ENCODE measurements at places on chromosomes 3 and 15. TPM values are rescaled to one million over a fixed set of nuclear protein-coding genes. Genes with fewer than 3 reads are reported as not detected.
A peak's percentile ranks its signal among the peaks of the same experiment; 100 is the strongest.

LINGO1 gene
- total RNA-seq, result 8.4 TPM

DNA sequence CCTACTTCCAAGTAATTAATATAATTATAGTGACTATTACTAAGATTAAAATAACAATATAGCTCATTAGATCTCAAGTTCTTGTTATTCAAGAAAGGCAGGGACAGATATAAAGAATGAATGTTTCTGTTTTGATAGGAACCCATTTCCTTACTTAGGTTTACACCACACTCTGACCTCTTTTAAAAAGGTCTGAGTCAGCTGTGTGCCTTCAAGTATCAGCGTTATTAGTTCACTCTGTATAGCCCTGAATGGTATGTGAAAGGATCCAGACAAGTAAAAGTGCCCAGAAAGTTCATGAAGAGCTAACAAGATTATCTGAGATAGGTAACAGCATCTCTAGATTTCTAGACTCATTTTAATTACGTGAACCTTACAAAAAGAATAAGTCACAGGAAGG lies 28.9 kb downstream of the PDCD10 start:
- H3K4me3 ChIP-seq, result no peak overlapping the region
- H3K36me3 ChIP-seq, result no peaks in the 10 kb centered on the region
- H3K4me1 ChIP-seq, result no peaks in the 10 kb centered on the region
- DNase-seq, result no peak

ROPN1 gene
- total RNA-seq, result not detected

- no peaks in the 10 kb centered on the region for H3K4me1 ChIP-seq
- DNase-seq, result peak; percentile 99
- no peaks in the 10 kb centered on the region for H3K36me3 ChIP-seq
- H3K4me3 ChIP-seq, result peak within 1 kb of the TSS; percentile 88
- peak within 1 kb of the TSS; percentile 85 for H3K27ac ChIP-seq
Observed at GRCh38 chr15:34101366-34102174, at the start of the genes EMC7 and PGBD4. TSS of gene EMC7 (minus strand) at chr15:34101862. CDS start at chr15:34101839, 23 bp downstream. TSS of gene PGBD4 (plus strand) at chr15:34102083. CDS start at chr15:34102532, 449 bp downstream.

DNA sequence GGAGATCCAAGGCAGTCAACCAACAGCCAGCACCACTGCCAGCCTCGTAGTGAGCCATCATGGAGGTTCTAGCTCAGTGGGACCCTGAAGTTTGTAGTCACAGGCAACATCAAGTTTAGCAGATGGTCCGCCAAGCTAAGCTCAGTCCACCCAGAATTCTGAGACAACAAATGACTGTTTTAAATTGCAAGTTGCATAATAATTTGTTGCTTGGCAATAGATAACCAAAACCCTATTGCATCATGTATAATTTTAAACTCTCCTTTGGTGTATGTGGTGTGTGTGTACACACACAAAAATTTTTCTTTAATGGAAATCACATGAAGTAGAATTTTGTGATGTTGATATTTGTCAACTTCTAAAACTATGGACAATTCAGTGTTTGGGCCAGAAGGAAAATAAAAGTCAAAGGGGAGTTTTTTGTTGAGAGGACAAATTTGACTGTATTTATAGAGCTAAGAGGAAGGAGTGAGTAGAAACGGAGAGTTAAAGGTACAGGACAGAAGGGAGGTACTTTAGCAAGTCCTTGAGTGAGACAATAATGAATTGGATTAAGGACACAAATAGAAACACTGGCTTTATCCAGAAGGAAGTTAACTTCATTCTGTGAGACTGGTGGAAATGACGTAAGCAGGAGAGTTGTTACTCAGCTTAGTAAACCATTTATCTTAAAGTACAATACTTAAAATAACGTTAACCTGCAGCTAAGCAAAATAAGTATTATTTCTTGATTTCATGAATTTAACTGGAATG lies 83.6 kb downstream of the NCEH1 start:
- H3K4me1 ChIP-seq, result no peaks in the 10 kb centered on the region
- DNase-seq, result no peak
- no peaks in the 10 kb centered on the region for H3K36me3 ChIP-seq
- no peak overlapping the region for H3K4me3 ChIP-seq
- no peaks in the 10 kb centered on the region for H3K27me3 ChIP-seq
- H3K27ac ChIP-seq, result no peak overlapping the region

- no peak overlapping the region for H3K4me3 ChIP-seq
- H3K4me1 ChIP-seq, result peaks cover 3% of the 10 kb centered on the region
- no peaks in the 10 kb centered on the region for H3K27me3 ChIP-seq
- no peak for DNase-seq
- no peak overlapping the region for H3K27ac ChIP-seq
Observed at GRCh38 chr3:128786434-128787020, 60.5 kb downstream of the RAB7A start.

LAMB2 gene
- total RNA-seq, result 387 TPM

EPHA3 gene
- total RNA-seq, result 10.9 TPM

AHSG gene
- total RNA-seq, result not detected

- H3K27ac ChIP-seq, result peak overlapping the region; percentile 40
- H3K36me3 ChIP-seq, result no peaks in the 10 kb centered on the region
- no peak overlapping the region for H3K4me3 ChIP-seq
- no peaks in the 10 kb centered on the region for H3K27me3 ChIP-seq
- H3K4me1 ChIP-seq, result peaks cover 4% of the 10 kb centered on the region
Observed at GRCh38 chr15:96121086-96121920, 209.2 kb upstream of the NR2F2 start.

GRCh38 chr3:71924721-71925120 lies 139.8 kb upstream of the PROK2 start:
- no peak overlapping the region for H3K27ac ChIP-seq
- no peak for DNase-seq
- no peaks in the 10 kb centered on the region for H3K27me3 ChIP-seq
- H3K36me3 ChIP-seq, result no peaks in the 10 kb centered on the region
- no peaks in the 10 kb centered on the region for H3K4me1 ChIP-seq
- H3K4me3 ChIP-seq, result no peak overlapping the region

DNA sequence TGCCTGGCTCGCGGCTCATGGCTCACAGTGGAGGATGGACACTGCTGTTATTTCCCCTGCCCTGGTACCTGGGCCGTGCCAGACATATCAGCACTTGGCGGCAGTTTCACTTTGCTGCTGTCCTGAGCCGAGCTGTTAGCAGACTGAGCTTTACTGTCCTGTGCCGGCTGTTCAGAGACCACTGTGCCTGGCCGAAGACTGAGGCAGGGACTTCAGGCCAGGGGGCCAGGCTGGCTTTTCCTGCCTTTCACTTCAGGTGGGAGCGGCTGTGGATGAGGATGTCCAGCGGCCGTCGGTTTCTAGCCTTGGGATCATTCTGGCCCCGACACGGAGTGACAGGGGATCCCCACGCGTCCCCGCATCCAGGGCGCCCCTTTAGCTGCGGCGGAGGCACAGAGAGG lies 1.1 kb downstream of the ATP10A start:
- H3K27me3 ChIP-seq, result no peaks in the 10 kb centered on the region
- H3K36me3 ChIP-seq, result no peaks in the 10 kb centered on the region
- H3K4me1 ChIP-seq, result peaks cover 3% of the 10 kb centered on the region
- no peak for DNase-seq

DNASE1L3 gene
- total RNA-seq, result 3.2 TPM

DNA sequence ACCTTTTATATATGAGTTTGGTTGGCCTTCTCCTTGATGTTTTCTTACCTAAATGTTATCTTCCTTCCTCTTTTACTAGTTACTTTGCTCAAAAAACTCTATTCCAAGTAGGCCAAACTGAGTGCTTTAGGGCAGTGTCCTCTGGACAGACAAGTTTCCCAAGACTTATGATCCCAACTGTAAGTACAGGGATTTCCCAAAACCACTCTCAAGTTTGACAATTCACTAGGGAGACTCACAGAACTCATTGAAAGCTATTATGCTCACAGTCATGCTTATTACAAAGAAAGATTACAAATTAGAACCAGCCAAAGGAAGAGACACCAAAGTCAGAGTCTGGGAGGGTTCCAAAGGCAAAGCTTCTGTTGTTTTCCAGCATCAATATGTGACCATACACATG lies 534.2 kb upstream of the ALCAM start:
- no peaks in the 10 kb centered on the region for H3K27me3 ChIP-seq
- no peak for DNase-seq
- H3K4me1 ChIP-seq, result no peaks in the 10 kb centered on the region
- H3K27ac ChIP-seq, result no peak overlapping the region

DNA sequence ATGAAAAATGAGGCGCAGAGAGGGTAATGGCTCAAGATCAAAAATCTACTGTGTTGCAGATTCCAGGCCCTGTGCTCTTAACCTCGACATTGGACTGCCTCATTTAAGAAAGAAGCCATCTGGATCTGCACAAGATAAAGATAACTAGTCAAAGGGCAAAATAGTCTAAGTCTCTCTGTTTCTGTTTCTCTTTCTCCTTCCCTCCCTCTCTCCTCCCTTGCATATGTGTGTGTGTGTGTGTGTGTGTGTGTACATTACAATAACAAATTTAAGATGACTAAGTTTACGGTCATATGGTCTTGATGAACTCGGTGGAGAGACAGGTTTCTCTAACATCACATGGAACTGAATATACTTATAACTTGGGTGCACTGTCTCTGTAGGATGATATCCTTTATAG lies 69.2 kb downstream of the MEIS2 start:
- no peaks in the 10 kb centered on the region for H3K36me3 ChIP-seq
- H3K4me3 ChIP-seq, result no peak overlapping the region
- H3K27me3 ChIP-seq, result no peaks in the 10 kb centered on the region
- H3K4me1 ChIP-seq, result peaks cover 13% of the 10 kb centered on the region

GRCh38 chr3:194657439-194657838 lies 14.6 kb downstream of the LSG1 start:
- no peaks in the 10 kb centered on the region for H3K27me3 ChIP-seq
- no peak overlapping the region for H3K27ac ChIP-seq
- H3K4me1 ChIP-seq, result no peaks in the 10 kb centered on the region
- no peak overlapping the region for H3K4me3 ChIP-seq

DNA sequence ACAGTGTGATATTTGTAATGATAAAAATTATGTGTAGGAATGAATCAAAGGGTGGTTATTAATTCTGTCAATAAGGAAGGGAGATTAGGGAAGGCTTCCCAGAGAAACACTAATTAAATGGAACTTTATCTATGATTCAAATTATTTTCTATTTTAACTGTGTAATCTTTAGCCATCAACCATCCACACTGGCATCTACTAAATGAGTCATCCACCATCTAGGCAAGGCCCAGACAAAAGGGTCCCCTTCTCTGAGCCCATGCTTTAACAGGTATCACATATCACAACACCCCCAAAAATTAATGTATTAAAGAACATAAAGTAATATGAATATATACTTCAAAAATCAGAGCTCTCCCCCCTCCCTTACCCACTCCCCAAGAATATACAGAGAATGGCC lies 19.9 kb upstream of the TPM1 start:
- H3K27ac ChIP-seq, result no peak overlapping the region
- H3K36me3 ChIP-seq, result no peaks in the 10 kb centered on the region
- H3K27me3 ChIP-seq, result no peaks in the 10 kb centered on the region
- H3K4me3 ChIP-seq, result no peak overlapping the region
- no peak for DNase-seq
- H3K4me1 ChIP-seq, result no peaks in the 10 kb centered on the region

DNA sequence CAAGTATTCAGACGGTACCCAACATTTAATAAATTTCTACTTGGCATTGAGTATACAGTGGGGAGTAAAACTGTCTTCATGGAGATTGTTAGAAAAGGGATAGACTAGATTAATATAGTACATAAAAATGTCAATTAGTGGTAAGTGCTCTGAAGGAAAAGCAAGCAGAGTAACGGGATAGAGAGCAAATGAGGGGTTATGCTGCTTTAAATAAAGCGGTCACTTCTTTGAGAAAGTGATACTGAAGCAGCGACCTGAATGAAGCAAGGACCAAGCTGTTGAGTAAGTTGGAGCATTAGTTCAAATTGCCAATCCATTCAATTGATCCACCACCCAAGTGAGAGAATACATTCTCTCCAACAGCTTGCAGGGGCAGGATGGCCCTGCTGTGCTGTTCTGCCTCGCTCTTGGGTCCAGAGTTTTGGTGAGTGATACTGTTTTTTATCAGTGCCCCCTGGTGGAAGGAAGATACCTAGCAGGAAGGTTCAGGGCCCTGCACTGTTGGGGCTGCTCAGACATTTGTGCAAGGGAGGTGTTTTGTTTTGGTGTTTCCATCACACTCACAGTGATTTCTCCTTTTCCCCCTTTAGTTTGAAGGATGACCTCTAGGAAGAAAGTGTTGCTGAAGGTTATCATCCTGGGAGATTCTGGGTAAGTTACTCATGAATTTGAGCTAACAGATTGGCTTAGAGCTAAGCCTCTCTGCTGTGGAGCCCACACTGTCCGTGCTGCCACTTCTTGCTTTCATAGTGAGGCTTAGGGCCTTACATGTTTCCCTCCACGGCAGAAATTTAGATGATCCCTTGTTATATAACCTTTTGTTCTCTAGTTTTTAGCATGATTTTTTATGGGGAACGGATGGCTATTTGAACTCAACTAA lies 69.0 kb downstream of the RAB7A start:
- DNase-seq, result peak; percentile 43
- no peaks in the 10 kb centered on the region for H3K4me1 ChIP-seq
- H3K4me3 ChIP-seq, result no peak overlapping the region
- no peaks in the 10 kb centered on the region for H3K27me3 ChIP-seq

GRCh38 chr15:80942746-80943565 lies 46.7 kb downstream of the MESD start:
- no peaks in the 10 kb centered on the region for H3K4me1 ChIP-seq
- DNase-seq, result peak; percentile 79
- peak overlapping the region; percentile 43 for H3K27ac ChIP-seq

DNA sequence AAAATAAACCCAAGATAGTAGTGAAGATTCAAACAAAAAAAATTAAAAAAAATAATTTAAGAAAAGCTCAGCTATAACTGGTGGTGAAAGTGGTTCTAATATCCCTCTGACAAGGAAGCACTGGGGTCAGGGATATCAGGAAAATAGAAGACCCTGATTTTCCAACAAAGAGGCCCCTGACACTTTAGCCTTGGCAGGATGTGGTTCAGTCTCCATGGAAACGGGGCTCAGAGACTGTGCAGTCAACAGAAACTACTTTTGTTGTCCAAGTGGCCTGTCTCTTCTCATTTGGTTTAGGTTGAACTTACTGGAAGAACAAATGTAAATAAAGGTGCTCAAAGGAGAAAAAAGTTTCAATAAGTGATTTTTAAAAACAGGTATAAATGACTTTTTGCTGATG lies 27.2 kb downstream of the INTS14 start:
- no peaks in the 10 kb centered on the region for H3K4me1 ChIP-seq
- no peaks in the 10 kb centered on the region for H3K36me3 ChIP-seq
- no peak overlapping the region for H3K4me3 ChIP-seq
- H3K27ac ChIP-seq, result peak overlapping the region; percentile 60
- no peaks in the 10 kb centered on the region for H3K27me3 ChIP-seq

DNA sequence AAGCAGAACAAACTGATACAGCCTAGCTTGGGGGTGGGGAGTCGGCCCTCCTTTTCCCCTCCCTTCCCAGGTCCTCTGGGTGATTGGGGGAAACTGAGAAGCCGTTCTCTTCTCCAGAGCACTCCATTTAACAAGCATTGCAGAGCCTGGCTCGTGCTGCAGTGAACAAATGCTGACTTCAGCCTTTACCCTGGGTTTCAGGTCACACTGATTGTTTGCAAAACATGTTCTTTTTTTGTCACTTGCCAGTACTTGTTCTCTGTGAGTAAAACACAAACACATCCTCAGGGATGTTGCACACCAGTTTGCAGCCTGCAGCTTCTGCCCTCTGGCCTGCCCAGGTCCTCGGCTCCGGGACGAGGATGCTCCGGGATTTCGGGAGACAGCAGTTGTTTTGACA lies 132.8 kb downstream of the PGPEP1L start:
- peaks cover 5% of the 10 kb centered on the region for H3K4me1 ChIP-seq
- H3K36me3 ChIP-seq, result no peaks in the 10 kb centered on the region
- DNase-seq, result no peak
- no peaks in the 10 kb centered on the region for H3K27me3 ChIP-seq
- H3K27ac ChIP-seq, result peak overlapping the region; percentile 20

GRCh38 chr3:155688481-155688880 lies 56.4 kb downstream of the PLCH1 start:
- H3K27ac ChIP-seq, result no peak overlapping the region
- no peak overlapping the region for H3K4me3 ChIP-seq
- no peaks in the 10 kb centered on the region for H3K27me3 ChIP-seq

- no peaks in the 10 kb centered on the region for H3K4me1 ChIP-seq
- no peak overlapping the region for H3K27ac ChIP-seq
- H3K4me3 ChIP-seq, result no peak overlapping the region
Observed at GRCh38 chr3:185251272-185251671, 2.6 kb downstream of the EHHADH start.

Measured in uterus (tissue), 4 donors.